ENCODE measurements at places on chromosomes 11 and 22.
A peak's percentile ranks its signal among the peaks of the same experiment; 100 is the strongest.

- peak; percentile 34 for DNase-seq
Measured at GRCh38 chr11:74035264-74035663, 26.4 kb upstream of the UCP3 start.

DNA sequence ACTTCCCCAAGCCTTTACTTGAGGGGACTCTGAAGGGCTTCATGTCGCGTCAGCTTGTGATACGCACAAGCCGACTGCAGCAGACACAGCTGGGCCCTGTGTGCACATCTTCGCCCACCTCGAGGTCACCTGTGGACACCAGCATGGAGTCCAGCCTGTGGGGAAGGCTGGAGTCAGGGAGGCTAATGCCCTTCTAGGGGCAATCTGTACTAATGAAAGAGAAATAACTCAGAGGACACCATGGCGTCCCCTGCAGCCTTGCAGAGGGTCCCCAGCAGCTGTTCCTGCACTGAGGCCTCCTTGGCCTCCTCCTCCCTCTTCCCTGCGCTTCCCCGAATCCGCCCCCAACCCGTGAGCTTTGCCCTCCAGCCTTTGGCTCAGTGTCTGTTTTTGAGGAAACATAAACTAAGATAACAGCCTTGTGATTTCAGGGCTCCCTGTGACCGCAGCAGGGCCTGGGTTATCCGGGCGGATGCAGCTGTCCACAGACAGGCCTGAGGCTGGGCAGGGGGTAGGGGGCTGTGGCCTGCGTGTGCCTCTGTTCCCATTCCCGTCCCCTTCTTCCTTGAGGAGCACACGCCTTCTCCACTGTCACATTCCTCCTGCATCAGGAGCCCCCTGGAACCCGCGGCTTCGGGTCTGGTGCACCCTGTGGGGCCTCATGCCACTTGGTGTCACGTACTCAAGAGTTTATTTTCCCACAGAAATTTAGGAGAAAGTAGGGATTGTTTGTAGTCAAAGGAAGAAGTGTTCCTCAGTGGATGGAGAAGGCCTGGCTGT is 25.0 kb downstream of the KRTAP5-5 start:
- DNase-seq = no peak

GRCh38 chr11:79950172-79950571 is 509.3 kb upstream of the TENM4 start:
- no peak for DNase-seq

DNA sequence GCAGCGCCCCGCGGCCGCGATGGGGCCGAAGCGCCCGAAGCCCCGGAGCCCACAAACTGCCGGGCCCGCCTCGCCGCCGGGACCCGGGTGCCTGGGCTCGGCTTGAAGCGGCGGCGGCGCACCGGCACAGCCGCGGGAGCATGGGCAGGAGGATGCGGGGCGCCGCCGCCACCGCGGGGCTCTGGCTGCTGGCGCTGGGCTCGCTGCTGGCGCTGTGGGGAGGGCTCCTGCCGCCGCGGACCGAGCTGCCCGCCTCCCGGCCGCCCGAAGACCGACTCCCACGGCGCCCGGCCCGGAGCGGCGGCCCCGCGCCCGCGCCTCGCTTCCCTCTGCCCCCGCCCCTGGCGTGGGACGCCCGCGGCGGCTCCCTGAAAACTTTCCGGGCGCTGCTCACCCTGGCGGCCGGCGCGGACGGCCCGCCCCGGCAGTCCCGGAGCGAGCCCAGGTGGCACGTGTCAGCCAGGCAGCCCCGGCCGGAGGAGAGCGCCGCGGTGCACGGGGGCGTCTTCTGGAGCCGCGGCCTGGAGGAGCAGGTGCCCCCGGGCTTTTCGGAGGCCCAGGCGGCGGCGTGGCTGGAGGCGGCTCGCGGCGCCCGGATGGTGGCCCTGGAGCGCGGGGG is 346 bp downstream of the FJX1 start:
- peak; percentile 84 for DNase-seq

GRCh38 chr11:131888230-131888855 is 517.9 kb downstream of the NTM start:
- DNase-seq = peak; percentile 81

DNA sequence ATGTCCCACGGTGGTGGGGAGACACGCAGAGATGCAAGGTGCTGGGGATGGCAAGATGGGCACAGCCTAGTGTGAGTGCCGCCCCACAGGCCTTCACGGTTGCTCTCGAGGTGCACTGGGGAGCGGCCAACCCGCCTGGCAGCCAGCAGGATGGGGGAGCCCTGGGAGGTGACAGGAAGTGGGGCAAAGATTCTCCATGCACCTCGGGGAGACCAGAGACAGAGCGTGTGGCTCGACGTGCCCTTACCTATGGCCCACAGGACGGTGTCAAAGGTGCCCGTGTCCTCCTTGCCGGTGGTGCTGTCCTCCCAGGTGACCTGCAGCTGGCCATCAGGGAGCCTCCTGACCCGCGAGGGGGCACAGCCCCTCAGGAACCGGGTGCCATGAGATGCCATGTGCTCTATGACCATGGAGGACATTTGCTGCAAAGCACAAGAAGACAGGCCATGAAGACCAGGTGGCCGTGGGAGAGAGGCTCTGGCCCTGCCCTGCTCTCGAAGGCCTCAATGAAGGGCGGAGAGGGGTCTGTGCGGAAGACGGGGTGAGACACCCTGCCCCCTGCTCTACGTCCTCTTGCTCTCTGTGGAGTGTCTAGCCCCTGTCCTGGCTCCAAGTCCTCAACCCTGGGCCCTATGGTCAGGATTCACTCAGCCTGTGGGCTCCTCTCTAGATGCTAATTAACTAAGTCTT is 40.6 kb upstream of the GNB1L start:
- no peak for DNase-seq

- DNase-seq = no peak
Measured at GRCh38 chr11:115408036-115408921, 95.9 kb downstream of the CADM1 start.

GRCh38 chr22:35887296-35887875 is 141.2 kb downstream of the RBFOX2 start:
- no peak for DNase-seq

GRCh38 chr11:95897731-95898130 is 26.2 kb downstream of the MTMR2 start:
- no peak for DNase-seq

GRCh38 chr11:99229544-99229943 is 208.8 kb downstream of the CNTN5 start:
- no peak for DNase-seq

DNA sequence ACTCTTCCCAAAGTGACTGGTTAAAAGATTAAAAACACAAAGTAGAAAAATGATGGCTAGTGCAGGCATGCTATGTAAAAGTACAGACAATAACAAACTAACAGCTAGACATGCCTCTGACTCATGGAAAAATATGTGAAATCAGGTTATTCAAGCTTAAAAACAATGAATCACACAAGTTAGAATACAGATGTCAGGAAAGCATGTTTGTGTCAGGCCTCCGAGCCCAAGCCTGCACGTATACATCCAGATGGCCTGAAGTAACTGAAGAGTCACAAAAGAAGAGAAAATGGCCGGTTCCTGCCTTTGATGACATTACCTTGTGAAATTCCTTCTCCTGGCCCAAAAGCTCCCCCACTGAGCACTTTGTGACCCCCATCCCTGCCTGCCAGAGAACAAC is 110.1 kb downstream of the NOX4 start:
- DNase-seq = peak; percentile 95

GRCh38 chr11:78666675-78667160 is 92.1 kb upstream of the NARS2 start:
- peak; percentile 50 for DNase-seq

- peak; percentile 84 for DNase-seq
Measured at GRCh38 chr22:40637183-40638150, 948 bp upstream of the MRTFA start.

DNA sequence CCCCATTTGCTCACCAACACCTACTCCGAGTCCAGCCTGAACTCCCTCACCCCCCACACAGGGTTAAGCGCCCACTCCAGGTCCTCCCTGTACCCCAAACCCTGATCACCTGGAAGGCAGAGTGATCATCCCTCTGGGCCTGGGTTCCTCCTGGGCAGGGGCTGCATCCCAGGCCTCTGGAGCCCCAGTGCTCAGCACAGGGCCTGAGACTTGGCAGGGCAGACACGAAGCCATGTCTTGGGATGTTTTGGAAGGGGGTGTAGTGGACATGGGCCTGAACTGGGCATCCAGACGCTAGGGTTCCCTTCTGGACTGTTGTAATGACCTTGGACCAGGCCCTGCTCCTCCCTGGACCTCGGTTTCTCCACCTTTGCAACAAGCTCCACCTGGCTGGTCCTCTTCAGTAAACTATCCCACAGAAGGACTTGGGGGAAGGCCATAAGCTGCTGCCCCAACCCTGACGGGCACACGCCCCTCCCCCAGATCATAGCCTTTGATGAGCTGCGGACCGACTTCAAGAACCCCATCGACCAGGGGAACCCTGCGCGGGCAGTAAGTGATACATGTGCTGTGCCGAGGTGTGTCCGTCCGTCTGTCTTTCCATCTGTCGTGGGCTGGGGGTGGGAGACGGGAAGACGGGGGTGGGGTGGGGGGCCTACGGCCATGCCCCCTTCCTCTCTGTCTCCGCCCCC is 3.9 kb downstream of the CNIH2 start:
- DNase-seq = no peak

GRCh38 chr11:69563946-69564775 is 76.8 kb upstream of the CCND1 start:
- DNase-seq = no peak

GRCh38 chr11:45444796-45445195 is 158.7 kb upstream of the SYT13 start:
- DNase-seq = no peak
